Stimulated activated CD4-positive, alpha-beta T cell treated with anti-CD3 and anti-CD28 coated beads, Interleukin-12 subunit alpha, Interleukin-12 subunit beta, amount 100 ng/mL, for 24 hours (primary cell): ENCODE measurements at places on chromosomes 7 and 10.

DNA sequence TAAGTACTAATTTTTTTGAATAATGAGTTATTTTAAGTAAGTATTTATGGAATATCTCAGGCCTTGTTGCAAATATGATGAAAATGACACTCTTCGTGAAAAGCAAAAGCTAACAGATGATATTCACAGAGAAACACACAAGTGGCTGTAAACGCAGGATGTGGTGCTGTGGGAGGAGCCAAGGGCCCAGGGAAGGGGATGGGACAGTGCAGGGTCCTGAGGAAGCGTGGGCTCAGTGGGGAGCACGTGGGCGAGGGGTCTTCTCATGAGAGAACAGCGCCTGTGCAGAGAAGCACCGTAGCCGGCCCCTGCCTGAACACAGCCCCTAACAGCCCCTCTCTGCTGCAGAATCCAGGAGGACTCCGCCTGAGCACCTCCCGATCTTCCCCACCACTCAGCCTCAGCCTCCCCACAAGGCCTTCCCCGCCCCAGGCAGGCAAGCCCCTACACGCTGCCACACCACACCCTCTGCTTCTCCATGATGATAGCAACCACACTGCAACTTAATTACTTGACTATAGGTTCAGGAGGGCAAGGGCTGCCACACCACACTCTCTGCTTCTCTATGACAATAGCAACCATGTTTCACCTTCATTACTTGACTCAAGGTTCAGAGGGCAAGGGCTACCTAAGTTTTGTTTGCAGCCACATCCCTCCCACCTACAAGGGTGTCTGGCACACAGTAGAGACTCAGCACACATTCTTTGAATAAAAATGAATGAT, 152.6 kb upstream of the RNF32 start:
- DNase-seq: no peak

- DNase-seq: peak; percentile 74
These were observed 19.7 kb downstream of the MXI1 start for GRCh38 chr10:110226926-110227641.

DNA sequence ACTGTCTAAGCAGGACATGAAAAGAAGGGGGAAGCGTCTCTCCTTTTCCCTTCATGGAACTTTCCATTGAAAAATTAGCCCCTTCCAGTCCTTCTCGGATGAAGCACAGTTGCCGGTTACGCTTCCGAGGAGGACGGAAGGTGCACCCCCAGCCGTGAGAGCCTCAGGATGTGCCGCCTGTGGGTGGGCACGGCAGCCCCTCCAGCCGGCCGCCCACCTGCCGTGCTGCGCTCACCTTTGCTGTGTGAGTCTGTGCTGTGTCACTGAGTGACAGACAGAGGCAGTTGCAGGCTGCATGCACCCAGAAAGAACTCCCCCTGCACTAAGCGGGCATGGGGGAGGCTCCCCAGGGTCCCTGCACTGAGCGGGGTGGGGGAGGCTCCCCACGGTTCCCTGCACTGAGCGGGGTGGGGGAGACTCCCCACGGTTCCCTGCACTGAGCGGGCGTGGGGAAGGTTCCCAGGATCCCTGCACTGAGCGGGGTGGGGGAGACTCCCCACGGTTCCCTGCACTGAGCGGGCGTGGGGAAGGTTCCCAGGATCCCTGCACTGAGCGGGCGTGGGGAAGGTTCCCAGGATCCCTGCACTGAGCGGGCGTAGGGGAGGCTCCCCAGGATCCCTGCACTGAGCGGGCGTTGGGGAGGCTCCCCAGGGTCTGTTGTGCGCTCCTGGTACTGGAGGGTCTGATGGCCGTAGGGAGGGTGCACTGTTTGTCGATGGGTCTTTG, 74.2 kb downstream of the DNAJB6 start:
- no peak for DNase-seq

DNA sequence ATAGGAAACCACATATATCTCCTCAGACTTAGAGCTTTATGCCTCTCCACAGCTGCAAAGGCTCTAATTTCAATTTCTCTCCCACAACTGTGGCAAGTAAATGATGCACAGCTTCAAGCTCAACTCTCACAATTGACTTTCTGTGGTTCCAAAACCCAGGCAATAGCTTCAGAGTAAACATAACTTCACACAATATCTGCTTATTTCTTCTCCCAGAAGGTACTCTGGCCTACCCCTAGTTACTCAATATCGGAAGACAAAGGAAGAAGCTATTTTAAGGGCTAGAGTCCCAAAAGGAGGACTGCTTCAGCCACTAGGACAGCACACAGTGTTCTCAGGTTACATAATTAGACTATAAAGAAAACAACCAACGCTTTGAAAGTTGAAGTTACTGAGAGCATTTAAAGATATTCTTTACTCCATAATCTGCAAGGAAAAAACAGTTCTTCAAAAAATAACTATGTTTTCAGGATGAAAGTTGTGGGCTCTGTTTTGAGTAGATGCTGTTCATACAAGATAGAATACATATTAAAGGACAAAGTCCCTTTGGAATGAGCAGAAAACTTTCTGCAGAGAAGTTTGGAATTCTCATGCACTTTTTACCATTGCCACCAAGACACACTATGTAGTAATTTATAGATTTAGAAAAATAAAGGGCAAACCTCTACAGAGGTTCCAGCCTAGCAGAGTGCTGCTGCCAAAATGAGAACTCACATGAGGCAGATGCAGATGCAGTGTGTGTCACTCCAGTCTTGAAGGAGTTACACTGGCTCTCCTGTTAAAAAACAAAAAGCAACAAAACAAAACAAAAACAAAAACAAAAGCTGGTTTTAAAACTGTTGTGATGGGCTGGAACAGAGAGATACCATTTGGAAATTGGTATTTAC, 81.8 kb downstream of the NT5C2 start:
- no peak for DNase-seq

DNA sequence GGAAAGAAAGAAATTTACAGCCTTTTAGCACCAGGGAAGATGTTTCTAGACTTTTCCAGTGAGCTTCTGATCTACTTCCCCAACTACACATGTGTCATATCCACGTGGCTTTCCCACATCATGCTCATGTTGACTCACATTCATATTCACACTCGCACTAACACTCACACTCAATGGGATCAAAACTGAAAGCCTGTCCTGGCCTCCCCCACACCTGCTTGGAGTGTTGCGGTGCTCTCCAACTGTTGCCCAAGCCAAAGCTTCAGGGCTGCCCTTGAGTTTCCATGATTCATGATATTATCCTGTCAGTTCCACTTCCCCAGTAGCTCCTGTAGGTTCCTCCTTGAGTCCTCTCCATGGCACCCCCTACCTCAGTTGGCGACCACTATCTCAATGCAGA, 444.4 kb downstream of the GATA3 start:
- no peak for DNase-seq

DNA sequence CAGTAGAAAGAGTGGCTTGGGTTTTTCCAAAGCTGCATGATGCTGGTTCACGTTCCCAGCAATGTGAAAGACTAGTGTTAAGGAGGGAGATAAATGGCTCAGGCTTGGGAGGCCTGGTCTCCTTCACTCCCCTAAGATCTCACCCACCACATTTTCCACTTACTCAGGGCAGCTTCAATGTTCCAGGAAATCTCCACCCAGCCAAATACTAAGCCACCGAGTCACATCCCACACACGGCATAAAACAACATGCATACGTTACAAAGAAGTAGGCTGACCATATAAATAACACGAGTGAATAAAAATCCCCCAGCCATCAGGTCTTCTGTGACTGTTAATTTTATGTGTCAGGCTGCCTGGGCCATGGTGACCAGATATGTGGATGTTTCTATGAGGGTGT, 303.5 kb downstream of the SFMBT2 start:
- DNase-seq: no peak

GRCh38 chr10:97416565-97416964, 9.4 kb upstream of the PGAM1 start:
- DNase-seq: no peak

DNA sequence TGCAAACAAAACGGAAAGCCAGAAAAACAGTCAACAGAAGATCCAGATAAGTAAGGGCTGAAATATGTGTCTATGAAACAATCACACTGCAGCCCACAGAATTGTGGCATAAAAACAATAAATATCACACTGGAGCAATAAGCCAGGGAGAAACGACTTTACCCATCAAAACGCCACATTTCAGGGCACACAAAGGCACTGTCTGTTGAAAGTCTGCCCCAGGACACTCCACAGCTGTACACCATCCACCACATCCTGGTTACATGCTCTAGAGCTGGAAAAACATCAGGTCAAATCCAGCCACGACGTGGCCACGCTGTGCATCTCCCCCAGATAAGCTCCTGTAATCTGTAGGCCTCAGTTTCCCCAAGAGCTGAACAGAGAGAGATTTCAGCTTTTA, 88.7 kb downstream of the COBL start:
- DNase-seq: no peak

DNA sequence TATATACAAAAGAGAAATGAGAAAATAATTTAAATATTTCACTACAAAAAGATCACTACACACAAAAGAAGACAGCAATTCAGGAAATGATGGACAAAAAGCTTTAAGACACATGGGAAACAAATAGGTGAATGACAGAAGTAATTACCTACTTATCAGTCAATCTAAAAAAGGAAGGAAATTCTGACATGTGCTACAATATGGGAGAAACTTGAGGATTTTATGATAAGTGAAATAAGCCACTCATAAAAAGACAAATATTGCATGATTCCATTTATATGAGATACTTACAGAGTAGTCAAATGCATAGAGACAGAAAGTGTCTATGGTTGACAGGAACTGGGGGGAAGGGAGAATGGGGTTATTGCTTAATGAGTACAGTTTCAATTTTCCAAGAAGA, 339.2 kb downstream of the CALN1 start:
- DNase-seq: no peak

DNA sequence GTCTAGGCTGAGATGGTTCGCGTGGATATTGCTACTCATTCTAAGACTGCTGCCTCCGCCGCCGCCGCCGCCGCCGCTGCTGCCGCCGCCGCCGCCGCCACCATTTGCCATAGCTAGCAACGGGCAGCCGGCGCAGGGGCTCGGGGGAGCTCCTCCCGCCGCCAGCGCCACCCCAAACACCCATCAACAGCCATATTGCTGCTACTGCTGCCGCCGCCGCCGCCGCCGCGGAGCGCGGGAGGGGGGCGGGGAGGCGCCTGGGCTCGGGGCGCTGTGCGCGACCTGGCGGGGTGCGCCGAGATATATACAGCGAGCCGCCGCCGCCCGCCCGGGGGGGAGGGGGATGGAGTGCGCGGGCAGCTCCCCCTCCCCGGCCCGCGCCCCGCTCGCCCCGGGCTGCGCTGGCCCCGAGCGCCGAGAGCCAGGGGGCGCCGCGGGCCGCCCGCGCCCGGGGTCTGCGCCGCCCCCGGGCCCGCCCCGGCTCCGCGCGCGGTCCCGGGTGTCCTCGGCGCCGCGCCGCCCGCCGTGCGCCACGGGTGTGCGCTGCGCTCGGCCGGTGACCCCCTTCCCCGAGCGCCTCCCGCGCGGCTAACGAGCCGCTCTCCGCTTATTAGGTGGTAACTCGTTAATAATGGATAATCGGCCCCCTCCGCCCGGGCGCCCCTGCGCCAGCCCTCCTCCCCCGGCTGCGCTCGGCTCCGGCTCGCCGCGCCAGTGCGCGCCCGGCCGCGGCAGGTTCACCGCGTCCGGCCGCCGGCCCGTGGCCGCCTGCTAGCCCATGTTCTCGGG, at the start of gene KCNMA1:
KCNMA1 (minus strand) TSS at position 277 of the 789 bp plus-strand sequence.
- DNase-seq: no peak

DNA sequence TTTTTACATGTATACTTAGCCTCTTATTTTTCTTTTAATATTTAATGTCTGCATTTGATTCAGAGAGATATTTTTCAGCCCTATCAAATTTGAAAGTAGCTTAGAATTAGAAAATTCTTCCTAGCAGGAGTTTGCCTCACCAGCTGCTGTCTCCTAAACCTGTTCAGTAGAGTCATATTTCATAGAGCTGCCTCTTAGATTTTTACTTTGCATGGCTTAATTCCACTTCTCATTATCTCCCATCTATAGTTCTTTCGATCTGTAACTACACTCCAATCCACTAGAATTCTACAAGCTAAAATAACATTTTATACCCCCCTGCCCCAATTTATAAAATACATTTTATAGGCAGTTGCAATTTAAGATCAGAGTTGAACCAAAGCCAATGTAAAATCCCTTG, 227.0 kb downstream of the ANK3 start:
- DNase-seq: no peak

DNA sequence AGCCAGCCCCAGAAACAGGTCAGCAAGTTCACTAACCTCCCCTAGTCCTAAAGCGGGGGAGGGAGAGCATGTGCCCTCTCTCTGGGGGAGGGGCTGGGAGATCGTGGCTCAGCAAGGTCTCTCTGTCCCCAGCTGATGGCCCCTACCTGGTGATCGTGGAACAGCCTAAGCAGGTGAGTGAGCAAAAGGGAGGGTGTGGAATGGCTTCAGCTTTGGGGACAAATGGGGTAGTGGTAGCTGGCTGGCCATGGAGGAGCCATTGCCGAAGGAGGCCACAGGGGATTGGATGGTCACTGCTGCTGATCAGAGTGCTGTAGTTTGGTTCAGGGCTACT, 779 bp downstream of the NFKB2 start:
- no peak for DNase-seq

DNA sequence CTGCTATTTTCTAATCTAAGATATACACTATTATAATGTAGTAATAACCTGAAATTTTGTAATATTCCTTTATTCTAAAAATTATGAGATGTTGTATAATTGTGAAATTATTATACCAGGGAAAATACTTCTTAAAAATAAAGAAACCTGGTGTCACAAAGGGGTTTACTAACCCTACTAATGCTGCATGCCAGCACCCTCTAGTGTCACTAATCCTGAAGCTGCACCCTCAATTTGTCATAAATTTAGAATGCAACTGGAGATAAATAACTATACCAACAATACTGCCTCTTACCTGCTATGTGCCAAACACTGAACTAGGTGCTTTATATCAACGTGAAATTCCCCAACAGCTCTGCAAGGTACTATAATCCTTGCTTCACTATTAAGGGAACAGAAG, 30.8 kb downstream of the TM9SF3 start:
- DNase-seq: no peak

GRCh38 chr7:30166841-30167235, 32.1 kb downstream of the MTURN start:
- DNase-seq: no peak

- no peak for DNase-seq
These were observed 177.4 kb downstream of the SFMBT2 start for GRCh38 chr10:7233259-7233991.

GRCh38 chr7:77913977-77914607, 115.5 kb downstream of the PHTF2 start:
- DNase-seq: no peak

DNA sequence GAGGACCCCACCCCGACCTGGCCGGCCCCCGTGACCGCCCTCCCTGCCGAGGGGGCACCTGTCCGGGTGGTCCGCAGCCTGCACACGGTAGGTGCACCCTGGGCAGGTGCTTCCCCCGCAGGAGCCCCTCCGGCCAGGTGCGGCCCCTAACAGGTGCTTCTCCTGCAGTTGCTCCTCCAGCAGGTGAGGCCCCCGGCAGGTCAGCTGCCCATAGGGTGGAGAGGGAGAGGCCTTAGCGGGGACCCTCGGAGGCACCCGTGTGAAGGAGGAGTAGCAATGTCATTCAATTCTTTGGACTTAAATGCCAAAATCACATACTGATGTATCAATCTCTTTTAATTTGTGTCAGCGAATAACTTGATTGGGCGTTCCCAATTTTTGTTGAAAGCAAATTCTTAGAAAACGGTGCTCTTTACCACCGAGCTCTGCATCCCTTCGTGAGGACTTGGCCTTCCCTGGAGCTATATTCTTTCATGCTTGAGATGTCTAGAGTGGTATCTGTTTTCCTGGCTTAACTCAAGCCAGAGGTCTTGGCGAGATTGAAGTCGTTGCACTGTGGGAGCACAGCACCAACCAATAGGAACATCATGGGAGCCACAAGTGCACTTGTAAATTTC, 738 bp upstream of the NCAPG2 start:
- DNase-seq: no peak
